ENCODE measurements at places on chromosomes 11 and 22.

DNA sequence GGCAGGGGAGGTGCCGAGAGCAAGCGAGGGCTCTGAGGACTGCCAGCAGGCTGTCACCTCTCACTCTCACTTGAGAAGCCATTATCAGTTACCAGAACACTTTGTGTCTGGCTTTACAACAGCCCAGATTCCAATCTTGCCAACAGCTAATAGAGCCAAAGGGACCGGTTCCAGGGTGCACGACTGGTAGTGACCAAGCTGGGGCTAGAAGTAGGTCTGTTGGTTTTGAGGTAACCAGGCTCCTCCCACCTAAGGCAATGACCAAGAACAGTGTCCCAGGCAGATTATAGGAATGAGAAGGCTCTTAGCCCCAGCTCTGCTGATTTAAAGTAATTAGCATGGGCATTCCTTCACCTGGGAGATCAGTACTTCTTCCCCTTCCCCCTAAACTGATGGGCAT is 7.2 kb upstream of the IL10RA start:
- H3K36me3 ChIP-seq, result no peaks in the 10 kb centered on the region
- no peaks in the 10 kb centered on the region for H3K27me3 ChIP-seq
- H3K4me3 ChIP-seq, result no peak overlapping the region
- H3K4me1 ChIP-seq, result peaks cover 18% of the 10 kb centered on the region
- DNase-seq, result no peak

DNA sequence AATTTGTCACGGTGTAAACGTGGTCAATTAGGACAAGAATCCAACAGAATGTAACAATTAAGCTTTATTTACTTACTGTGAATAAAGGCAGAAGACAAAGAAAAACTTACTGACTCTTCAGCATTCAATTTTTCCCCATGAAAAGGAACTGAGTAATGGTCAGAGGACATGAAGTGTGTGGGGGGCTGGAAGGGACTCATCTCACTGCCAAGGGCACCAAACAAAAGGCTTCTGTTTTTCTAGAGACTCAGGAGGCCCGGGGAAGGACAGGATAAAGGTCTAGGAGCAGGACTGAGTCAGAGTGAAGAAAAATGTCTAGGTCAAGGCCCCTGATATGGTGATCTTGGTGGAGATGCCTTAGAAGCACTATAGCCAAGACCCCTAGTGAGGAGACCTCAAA is 564.2 kb upstream of the ANO5 start:
- no peak for DNase-seq
- no peaks in the 10 kb centered on the region for H3K27me3 ChIP-seq
- H3K4me3 ChIP-seq, result no peak overlapping the region
- no peaks in the 10 kb centered on the region for H3K36me3 ChIP-seq

GRCh38 chr11:119551420-119552105 is 128.6 kb upstream of the THY1 start:
- H3K27ac ChIP-seq, result no peak overlapping the region
- no peaks in the 10 kb centered on the region for H3K36me3 ChIP-seq

DNA sequence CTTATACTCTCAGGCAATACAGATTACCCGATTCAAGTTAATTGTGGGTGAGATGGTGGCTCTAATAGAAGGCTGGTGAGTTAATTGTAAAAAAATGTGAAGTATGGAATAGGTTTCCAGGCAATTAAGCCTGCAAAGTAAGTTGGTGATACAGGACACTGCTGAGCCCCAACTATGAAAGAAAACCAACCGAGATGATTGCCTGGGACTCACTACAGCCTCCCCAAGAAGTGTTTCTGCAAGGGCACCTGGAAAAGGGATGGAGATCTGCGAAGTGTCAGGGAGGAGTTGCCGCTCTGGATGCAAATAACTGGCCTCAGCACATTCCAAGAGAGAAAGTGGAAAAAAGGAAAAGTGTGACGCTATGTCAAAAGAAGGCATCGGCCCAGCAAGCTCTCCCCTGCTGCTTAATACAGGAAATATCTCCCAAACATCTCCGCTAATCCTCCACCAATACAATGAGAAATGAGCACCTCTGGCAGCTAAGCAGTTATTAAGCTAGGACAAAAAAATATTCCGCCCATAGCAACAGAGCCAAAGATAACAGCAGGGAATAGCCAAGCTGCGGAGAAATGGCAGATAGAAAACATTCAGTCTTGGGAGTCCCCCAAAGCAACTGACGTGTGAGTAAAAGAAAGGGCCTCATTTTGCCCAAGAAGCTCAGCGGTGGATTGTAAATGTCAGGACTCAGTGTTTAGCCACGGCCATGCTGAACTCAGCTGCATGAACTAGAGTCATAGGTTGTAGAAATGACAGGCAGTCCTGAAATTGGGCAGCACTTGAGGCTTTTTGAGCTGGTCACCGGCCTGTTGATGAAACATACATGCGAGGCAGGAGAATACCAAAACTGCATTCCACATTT is 133.7 kb downstream of the SNX19 start:
- H3K27ac ChIP-seq, result no peak overlapping the region
- DNase-seq, result no peak
- H3K4me3 ChIP-seq, result no peak overlapping the region
- H3K36me3 ChIP-seq, result no peaks in the 10 kb centered on the region

GRCh38 chr11:119832202-119832935 is 103.4 kb upstream of the NECTIN1 start:
- no peak for DNase-seq
- no peaks in the 10 kb centered on the region for H3K27me3 ChIP-seq
- no peak overlapping the region for H3K27ac ChIP-seq
- H3K4me3 ChIP-seq, result no peak overlapping the region
- no peaks in the 10 kb centered on the region for H3K4me1 ChIP-seq

Data from GM12878 (cell line).